ENCODE measurements at places on chromosomes 4 and X. TPM values are rescaled to one million over a fixed set of nuclear protein-coding genes. Genes with fewer than 3 reads are reported as not detected.

The HSD17B10 gene
- 48.5 TPM for total RNA-seq

The WFS1 gene
- 12.1 TPM for total RNA-seq

The PAGE2 gene
- total RNA-seq: not detected

The LRAT gene
- not detected for total RNA-seq

The NSD2 gene
- 58.6 TPM for total RNA-seq

The REELD1 gene
- not detected for total RNA-seq

The MAGEB17 gene
- not detected for total RNA-seq

The CLDN22 gene
- not detected for total RNA-seq

The CXCL6 gene
- not detected for total RNA-seq

The CPLX1 gene
- not detected for total RNA-seq

The RAB41 gene
- not detected for total RNA-seq

The ERAS gene
- not detected for total RNA-seq

The TCP11X1 gene
- not detected for total RNA-seq

The BANK1 gene
- total RNA-seq: 1.8 TPM

The PPBP gene
- 0.36 TPM for total RNA-seq

The TEX11 gene
- not detected for total RNA-seq

The FHDC1 gene
- 0.36 TPM for total RNA-seq

The RNF128 gene
- total RNA-seq: 0.72 TPM

GRCh38 chr4:95580226-95580625, 31.5 kb upstream of the UNC5C start:
- DNase-seq: no peak

- no peak for DNase-seq
Observed at GRCh38 chr4:129453524-129454200, 357.7 kb downstream of the C4orf33 start.

- DNase-seq: peak; percentile 63
Observed at GRCh38 chr4:143616771-143617170, 83.7 kb downstream of the FREM3 start.

DNA sequence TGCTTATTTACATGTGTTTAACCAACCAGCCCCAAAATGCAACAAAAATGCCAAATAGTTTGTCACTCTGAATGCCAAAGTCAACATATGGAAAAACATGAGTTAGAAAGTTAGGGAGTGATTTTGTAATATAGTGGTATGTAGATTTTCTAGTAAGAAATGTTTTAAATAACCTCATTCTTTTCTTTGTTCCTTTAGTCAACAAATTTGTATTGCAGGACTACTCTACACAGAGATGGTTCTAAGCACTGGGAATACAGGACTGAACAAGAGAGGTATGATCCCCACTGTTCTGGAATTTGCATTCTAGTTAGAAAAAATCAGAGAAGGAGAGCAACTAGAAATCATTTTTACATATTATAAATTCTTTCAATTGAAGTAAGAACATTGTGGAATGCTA, 218.8 kb upstream of the ANXA10 start:
- no peak for DNase-seq

DNA sequence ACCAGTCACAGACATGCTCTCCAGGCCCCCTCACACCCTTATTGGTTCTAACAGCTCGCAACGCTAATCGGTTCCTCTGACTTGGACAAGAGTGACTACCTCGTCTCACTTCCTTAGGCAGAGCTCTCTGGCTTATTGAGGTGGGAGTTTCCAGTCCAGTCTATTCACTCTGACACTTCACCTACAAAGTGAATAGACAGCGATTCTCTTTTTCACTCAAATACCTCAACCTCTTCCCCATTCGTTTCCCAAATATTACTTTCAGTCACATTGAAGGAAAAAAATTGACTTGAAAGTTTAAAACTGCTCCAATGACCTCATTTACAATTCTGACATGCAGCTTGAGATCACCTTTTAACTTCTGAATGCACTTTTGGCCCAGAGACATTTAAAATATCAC, 17.7 kb downstream of the HELT start:
- no peak for DNase-seq

GRCh38 chr4:118749347-118749988, 64.3 kb downstream of the METTL14 start:
- no peak for DNase-seq

- DNase-seq: peak; percentile 71
Observed at GRCh38 chr4:8909548-8909947, 37.9 kb upstream of the HMX1 start.

GRCh38 chr4:76484654-76485053, 49.6 kb downstream of the SHROOM3 start:
- DNase-seq: no peak

- peak; percentile 92 for DNase-seq
Observed at GRCh38 chr4:98260047-98260578, 1.1 kb upstream of the RAP1GDS1 start.

DNA sequence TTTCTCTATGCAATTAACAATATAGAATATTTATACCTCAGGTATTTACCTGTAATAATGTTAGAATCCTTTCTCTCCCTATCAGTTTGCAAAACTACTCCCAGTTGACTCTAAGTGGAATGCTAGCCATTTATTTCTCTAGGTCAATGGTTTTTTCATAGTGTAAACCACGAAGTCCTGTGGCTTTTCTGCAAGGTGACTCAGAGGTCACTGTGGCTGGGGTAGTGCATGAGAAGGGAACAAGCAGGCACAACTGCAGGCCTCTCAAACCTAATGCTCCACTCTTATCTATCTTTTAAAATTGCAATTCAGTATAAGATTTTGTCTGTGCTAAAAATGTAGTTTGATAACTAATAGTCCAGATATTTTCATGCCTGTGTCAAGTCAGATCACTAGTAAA, 159.4 kb downstream of the ANTXR2 start:
- no peak for DNase-seq

- no peak for DNase-seq
Observed at GRCh38 chr4:47084795-47085194, 53.4 kb downstream of the GABRB1 start.

GRCh38 chrX:39895218-39896110, 202.3 kb downstream of the BCOR start:
- no peak for DNase-seq

- no peak for DNase-seq
Observed at GRCh38 chr4:19259920-19260319, 991.8 kb upstream of the SLIT2 start.

GRCh38 chrX:93673869-93674271, at the start of gene FAM133A:
Gene FAM133A, plus strand, starts transcription at chrX:93674206. Its CDS starts 35,214 bp downstream, at chrX:93709420.
- DNase-seq: no peak

DNA sequence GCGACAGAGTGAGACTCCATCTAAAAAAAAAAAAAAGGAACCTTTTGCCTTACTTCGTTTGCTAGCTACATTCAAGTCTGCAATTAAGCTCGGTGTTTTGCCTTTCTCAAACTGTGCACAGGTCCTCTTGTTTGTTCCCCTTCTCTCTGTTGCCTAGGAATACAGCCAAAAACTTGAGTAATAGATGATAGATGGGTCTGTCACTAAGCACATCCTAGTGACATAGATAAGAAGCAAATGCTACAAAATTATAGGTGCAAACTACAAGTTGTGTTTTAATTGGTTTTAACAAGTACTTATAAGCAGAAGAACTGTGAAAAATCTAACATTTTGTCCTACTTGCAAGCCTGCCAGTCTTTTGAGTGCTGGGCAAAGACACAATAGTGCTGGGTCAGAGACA, 95.2 kb downstream of the SNCA start:
- no peak for DNase-seq

GRCh38 chr4:83382850-83383249, 48.2 kb upstream of the HPSE start:
- no peak for DNase-seq

DNA sequence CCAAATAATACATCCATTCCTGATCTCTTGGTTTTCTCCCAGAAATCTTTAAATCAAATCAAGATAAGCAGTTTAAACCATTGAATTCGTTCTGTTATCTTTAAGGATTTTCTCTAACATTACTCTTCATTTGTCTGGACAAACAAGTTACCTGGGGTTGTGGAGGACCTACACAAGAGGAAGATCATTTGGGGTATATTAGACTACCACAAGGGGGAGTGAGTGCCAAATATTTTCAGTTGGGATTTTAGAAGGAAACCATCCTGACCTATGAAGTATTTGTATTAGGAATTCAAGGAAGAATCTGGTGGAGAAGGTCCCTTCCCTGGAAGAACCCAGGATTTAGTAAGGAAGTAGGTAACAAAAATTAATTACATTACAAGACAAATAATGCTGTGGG, 12.0 kb upstream of the DCHS2 start:
- DNase-seq: no peak

- DNase-seq: no peak
Observed at GRCh38 chrX:1289535-1289934, 20.9 kb downstream of the CSF2RA start.

DNA sequence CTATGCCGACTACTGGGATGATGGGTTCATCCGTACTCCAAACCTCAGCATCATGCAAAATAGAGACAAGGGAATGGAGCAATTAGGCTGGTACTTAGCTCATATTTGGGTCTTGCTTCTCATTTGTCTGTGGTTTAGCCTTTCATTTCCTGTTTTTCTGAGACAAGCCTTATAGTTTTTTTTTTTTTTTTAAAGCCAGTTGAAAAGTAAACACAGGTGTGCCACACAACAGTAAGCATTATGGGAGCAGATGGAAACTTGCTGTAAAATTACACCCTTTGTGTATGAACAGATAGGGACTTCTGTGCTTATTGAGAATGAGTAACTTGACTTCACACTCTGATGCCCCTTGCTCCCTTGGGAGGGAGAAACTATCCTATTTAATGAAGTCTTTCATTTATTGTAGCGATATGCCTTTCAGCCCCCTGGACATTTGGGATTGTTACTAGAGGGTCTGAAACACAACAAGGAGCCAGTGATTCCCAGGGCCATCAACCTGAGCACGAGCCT, 13.7 kb downstream of the RASSF6 start:
- DNase-seq: no peak

- peak; percentile 83 for DNase-seq
Observed at GRCh38 chr4:2462992-2463762, 5.7 kb upstream of the RNF4 start.

- DNase-seq: peak; percentile 22
Observed at GRCh38 chr4:123616951-123617461, 220.4 kb downstream of the SPRY1 start.

GRCh38 chr4:5500165-5500564, 208.2 kb downstream of the EVC2 start:
- no peak for DNase-seq

- DNase-seq: no peak
Observed at GRCh38 chr4:82230306-82230705, 143.5 kb downstream of the HNRNPD start.

- DNase-seq: no peak
Observed at GRCh38 chrX:71532078-71532752, 689 bp upstream of the OGT start.

GRCh38 chr4:24208691-24209090, 318.8 kb upstream of the PPARGC1A start:
- no peak for DNase-seq

DNA sequence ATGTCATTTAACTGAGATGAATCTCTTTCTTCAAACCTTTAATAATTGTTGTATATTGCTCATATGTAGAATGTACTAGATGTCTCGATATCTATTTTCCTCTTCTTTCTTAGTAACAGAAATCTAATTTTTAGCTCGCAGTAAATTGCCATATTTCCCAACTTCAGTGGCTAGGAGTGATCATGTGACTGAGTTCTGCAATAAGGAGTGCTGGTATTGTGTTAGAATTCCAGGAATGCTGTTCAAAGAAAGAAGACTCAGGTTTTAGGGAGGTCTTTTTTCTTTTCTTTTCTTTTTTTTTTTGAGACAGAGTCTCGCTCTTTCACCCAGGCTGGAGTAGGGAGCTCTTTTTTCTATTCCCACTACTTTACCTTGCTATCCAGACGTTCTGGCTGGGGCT, 81.7 kb downstream of the SLC10A7 start:
- DNase-seq: no peak

GRCh38 chr4:16043642-16044498, 40.0 kb downstream of the PROM1 start:
- no peak for DNase-seq

DNA sequence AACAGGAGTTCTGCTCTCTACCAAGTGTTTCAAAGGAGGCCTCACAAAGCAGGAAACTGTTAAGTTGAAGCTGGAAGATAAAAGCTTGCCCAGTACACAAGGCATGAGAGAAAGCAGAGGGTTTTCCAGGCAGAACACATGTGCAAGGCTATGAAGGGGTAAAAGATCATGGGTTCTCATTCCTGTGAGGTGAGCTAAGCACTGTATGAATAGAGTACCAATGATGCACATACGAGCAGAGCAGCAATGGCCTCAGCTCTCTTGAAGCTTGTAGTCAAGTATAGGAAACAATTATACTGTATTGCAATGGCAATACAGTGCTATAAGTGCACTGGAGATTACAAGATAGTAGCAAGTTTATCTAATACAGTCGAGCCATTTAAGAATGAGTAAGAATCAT, 18.0 kb downstream of the TTC29 start:
- no peak for DNase-seq

DNA sequence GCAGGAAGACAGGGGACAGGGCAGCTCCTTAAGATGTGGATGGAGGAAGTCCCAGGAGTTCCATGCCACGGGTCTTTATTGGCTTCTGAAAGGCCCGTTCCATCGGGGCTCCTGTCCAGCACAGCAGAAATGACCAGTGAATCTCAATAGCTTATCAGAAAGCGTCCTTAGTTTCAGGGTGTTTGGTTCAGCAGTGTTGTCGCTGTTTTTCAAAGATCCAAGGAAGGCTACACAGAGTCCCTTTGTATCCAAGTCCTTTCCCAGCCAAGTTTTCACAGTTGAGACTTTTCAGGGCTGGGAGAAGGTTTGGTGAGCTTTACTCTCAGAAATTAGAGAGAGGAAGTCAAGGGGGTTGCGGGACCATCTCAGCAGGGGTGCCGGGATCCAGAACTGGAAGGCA, 5.0 kb upstream of the ZCCHC4 start:
- no peak for DNase-seq

GRCh38 chrX:103398421-103398864, 22.1 kb downstream of the BEX3 start:
- peak; percentile 62 for DNase-seq

DNA sequence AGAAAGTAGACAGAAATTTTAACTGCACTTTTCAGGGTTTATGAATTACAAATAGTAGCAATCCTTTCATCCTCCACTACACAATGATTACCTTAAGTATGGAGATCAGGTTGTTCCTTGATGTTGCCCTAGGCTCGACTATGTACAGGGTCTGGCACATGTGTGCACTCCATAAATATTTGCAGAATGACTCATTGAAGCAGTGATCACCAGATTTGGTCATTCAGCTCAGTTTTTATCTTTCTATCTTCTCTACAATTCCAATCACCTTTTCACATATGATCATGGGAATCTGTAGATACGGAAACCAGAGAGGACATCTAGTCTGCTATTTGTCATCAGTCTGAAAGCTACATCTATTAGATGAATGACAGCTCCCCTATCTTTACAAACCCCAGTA, 171.7 kb upstream of the HCCS start:
- DNase-seq: no peak

DNA sequence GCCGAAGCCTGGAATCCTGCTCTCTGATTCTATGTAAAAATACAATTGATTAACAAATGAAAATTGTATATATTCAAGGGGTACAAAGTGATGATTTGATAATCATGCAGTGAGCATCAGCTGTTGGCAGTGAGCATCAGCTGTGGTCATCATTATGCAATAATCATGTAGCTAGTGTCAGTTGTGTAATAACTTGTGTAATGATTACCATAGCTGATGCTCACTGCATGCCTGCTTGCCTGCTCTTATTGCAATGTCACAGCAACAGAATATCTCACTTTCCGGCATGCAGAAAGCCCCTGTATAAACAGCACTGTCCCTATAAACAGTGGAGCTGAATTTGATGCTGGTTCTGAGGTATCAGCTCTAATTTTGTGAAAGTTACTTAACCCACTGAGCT, 46.8 kb downstream of the SULT1B1 start:
- no peak for DNase-seq

Measured in osteoblast (primary cell).